ENCODE measurements at places on chromosomes 11 and 22.

DNA sequence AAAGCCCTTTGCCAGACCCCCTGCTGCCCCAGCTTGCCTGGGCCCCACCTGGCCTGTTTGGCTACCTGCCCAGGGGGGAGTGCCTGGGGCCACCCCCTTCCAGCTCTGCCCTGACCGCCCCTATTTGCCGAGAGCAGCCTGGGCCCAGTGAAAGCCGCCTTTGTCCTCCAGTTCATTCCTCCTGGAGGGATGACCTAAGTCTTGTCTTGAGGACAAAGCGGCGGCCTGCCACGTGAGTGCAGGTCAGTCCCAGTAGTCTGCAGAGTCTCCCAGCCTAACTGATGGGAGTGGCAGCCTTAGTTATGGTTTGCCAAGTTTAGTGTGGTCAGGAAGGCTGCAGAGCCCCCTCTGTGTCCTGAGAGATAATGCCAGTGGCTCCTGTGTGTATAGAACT, 115.9 kb upstream of the CRYBB3 start:
- no peak for DNase-seq

DNA sequence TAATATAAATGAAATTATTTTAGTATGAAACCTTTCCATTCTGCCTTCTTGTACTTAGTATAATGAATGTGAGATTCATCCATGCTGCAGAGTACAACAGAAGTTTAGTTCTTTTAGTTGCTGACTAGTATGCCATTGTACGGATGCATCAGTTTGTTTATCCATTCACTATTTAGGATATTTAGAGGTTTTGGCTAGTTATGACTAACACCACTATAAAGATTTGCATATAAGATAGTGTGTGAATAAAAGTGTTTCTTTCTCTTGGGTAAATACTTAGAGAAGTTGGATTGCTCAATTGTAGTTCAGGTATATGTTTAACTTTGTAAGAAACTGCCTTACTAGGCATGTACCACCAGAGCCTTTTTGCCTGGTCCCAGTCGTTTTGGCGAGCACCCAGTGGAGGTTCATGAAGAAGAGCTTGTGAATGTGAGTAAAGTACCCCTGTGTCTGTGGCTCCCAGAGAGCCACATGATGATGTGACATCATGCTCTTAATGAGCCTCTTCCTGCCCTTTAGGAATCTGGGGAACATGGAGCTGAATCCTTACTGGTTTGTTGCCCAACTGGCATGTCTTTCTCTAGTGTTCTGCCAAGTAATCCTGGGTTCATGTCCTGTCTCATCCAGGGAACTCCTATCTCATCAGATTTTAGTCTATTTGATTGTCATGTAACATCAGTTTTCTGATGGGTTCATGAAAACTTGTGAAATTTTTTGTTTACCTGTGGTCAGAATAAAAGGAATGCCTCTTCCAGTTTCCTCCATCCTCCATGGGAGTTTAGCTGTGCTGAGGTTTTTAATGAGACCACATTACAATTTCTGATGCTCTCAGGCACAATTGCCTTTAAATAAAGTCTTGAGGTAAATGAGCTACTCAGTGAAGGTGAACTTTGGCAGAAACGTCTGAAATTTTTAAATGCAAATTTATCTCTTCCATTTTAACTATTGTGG, 234.8 kb downstream of the CASP12 start:
- DNase-seq: no peak

- no peak for DNase-seq
Measured at GRCh38 chr11:70378506-70379134, 19.7 kb upstream of the CTTN start.

DNA sequence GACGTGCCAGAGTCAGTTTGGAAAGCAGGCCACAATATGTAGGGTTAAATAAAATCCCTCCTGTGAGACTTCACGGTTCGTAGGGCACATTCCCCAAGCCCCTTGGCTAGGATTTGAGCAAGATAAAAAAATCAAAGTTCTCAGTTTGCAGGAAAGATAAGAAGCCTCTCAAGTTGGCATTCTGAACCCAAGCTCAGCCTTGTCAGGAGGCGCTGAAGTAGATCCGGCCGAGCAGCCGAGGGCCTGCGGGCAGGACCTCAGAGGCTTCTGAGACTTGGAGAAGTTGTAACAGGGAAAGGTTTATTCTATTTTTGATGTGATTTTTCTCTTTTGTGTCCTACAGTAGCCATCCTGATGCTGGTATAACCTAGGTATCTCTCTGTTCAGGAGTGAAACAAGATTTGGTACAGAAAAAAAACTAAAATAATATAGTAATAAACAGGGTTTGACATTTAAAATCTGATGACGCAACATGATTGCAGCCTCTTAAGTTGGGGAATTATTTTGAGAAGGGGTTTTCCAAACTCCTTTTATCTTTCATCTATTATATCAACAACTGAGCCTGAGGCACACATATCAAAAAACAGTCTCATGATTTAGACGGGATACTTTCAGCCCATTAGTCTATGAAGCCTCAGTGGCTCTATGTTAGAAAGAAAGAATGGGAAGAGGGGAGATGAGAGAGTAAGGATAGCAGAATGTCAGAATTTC, 10.1 kb downstream of the PATE2 start:
- no peak for DNase-seq

DNA sequence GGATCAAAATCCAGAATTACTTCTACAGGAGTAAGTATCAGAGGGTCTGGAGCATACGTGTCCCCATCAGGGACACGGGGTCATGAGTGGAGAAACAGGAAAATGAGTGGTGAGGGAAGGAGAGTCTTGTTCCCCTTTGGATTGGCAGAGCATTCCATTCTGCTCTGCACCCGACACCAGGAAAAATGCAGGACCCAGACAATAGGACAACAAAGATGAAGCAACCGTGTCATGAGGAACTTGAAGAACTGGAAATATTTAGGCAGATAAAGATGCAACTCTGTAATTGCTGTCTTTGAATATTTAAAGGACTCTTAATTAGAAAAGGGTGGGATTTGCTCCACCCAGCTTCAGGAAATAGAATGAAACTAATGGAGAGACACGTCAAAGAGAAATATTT, 89.0 kb upstream of the BLID start:
- DNase-seq: no peak

- peak; percentile 70 for DNase-seq
Measured at GRCh38 chr11:20367313-20367948, 3.9 kb downstream of the HTATIP2 start.

- no peak for DNase-seq
Measured at GRCh38 chr22:40194656-40195055, 16.9 kb downstream of the TNRC6B start.

GRCh38 chr11:129992161-129992944, 10.3 kb downstream of the PRDM10 start:
- no peak for DNase-seq

DNA sequence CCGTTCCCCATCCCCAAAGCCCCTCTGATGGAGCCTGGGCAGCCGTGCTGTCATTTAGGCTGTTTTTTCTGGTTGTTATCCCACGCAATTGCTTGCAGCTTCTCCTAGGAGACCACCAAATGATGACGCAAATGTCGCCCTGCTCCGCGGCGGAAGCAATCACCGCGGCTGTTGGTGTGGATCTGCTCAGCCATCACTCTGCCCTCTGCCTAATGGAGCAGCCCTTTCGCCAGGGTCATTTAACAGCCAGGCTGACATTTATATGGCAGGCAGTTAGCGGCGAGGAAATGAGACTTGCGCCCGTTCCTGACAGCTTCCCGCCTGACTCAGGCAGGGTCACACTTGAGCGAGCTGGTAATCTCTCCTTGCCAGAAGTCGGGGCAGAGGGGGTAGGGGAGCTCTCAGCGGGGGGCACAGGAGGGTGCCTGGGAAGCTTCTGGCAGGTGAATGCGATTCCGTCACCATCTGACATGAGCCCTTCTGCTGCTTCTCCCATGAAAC, 97.9 kb upstream of the RTL6 start:
- DNase-seq: peak; percentile 47

- DNase-seq: no peak
Measured at GRCh38 chr11:9568161-9568853, 5.2 kb upstream of the WEE1 start.

- DNase-seq: no peak
Measured at GRCh38 chr11:122144752-122145151, 28.7 kb upstream of the BLID start.

GRCh38 chr22:25081409-25081824, 118.2 kb upstream of the CRYBB3 start:
- DNase-seq: no peak
